Activated effector memory CD4-positive, alpha-beta T cell treated with Interleukin-2 at 50 U/mL for 16 hours (primary cell): ENCODE measurements at places on chromosomes 16 and 17.
A peak's percentile ranks its signal among the peaks of the same experiment; 100 is the strongest.

DNA sequence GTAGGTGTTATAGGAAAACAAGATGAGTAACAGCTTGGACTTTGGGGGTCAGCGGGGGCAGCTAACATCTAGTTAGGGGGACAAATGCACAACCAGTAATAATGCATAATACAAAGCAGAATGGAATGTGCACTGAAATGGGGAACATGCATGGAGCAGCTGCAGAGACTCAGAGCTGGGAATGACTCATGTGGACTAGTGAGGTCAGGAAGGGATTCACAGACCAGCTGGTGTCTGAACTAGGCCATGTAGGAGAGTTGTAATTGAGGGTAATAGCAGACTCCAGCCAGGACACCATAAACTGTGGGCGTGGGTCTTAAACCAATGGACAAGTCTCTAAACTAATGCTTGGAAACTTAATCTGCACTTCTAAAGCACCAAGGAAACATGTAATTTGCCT lies 176.8 kb upstream of the ASIC2 start:
- DNase-seq, result no peak

- DNase-seq, result no peak
These were observed 124.4 kb downstream of the SPACA3 start for GRCh38 chr17:33116021-33116551.

DNA sequence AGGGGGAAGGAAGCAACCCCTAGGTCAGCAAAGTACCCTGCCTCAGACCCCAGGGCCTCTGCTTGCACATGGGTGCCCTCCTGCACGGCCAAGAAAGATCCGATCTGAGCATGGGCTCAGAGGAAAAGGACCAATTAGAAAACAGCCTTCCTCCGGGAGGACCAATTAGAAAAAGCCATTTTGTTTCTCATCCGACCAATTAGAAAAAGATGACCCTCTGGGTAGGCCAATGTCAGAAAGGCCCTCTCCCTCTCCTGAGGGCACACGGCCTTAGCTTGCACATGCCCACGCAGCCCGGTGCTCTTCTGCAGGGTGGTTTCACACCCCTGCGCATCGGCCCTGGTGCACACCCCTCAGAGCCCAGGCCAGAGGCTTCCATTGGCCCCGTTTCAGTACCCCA lies 5.1 kb upstream of the CISD3 start:
- DNase-seq, result no peak

GRCh38 chr17:44522883-44523671 lies 19.9 kb upstream of the GPATCH8 start:
- DNase-seq, result no peak

GRCh38 chr17:45895304-45895968 lies 1.1 kb downstream of the MAPT start:
- no peak for DNase-seq

DNA sequence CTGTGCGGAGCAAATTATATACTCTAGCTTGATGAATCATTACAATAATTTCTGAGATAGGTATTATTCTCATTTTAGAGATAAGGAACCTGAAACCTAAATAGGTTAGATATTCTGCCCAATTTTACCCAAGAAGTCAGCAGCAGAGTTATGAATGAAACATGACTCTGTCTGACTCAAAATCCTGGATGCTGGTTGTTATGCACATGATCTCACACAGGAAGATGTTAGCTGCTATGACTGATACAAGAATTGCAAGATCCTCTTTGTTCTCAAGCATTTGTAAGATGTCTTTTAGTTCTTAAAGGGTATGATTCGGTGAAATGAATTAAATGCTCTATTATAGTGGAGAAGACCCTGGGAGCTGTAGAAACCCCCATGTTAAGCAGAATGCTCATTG lies 447.8 kb downstream of the KIF2B start:
- no peak for DNase-seq

GRCh38 chr17:5508810-5509209 lies 22.4 kb downstream of the MIS12 start:
- DNase-seq, result no peak

DNA sequence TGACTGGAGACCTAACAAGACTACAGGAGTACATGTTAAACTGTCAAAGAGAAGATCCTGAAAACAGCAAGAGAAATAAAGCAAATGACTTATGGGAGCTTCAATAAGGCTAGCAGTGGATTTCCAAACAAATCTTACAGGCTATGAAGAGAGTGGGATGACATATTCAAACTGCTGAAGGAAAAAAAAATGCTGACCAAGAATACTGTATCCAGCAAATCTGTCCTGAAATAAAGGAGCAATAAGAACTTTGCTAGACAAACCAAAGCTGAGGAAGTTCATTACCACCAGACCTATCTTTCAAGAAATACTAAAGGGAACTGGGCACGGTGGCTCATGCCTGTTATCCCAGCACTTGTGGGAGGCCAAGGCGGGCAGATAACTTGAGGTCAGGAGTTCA lies 28.6 kb downstream of the ZFP1 start:
- no peak for DNase-seq

DNA sequence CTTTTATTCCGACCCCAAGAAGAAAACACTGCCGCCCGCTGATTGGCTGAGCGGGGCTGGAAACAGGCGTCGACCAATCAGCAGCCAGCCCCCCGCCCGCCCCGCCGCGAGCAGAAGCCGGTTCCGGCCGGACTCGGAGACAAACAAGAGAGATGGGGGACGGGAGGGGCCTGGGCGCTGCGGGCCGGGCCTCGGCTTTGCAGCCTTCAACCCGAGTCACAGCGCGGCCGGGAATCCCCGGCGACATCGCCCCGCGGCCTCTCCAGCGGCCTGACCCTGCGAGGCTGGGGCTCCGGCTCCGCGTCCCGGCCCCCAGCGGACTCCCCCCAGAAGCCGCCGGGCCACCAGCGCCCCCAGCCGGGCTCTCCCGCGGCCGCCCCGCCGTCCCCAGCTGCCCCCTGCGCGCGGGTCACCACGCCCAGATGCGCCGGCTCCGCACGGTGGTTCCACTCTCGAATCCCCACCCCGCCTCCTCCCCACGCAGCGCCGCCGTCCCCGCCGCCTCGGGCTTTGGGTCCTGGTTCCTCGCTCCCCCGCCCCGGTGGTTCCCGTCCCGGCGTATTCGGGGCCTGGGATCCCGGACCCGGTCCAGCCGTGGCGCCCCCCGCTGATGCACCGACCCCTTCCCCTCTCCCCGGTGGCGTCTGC lies 346 bp upstream of the SLC43A2 start:
- peak; percentile 83 for DNase-seq
